Left cardiac atrium (tissue), 4 donors: ENCODE measurements at places on chromosomes 5 and 9. TPM values are rescaled to one million over a fixed set of nuclear protein-coding genes. Genes with fewer than 3 reads are reported as not detected.

- DNase-seq: no peak
These were observed 11.4 kb downstream of the DCANP1 start for GRCh38 chr5:135435467-135436330.

DNA sequence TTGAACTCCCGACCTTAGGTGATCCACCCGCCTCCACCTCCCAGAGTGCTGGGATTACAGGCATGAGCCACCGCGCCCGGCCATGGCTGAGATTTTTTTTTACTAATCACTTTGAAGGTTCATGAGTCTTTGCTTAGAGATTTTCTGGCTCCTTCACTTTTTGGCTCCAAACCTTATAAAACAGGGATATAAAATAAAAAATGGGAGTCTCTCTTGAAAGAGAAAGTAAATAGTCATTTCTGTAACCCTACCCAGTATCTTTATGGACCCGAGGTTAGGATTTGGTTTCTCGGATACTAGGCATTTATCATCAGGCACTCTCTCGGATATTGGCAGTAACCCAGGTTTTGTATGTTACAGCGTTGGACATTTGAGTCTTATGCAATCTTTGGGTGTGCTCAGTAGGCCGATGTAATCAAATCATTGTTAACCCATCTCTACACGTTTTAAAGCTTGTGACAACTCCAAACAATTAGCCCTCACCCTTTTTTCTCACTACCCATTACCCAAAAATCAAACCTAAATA is 25.3 kb downstream of the STXBP1 start:
- DNase-seq: peak; percentile 38

The C9 gene
- total RNA-seq: not detected

GRCh38 chr9:131735238-131736128 is 4.4 kb downstream of the RAPGEF1 start:
- no peak for DNase-seq

The CDKN2B-AS1 gene
- not detected for total RNA-seq

The BHMT gene
- total RNA-seq: 0.18 TPM

The PDLIM4 gene
- 12.4 TPM for total RNA-seq

The FOXI1 gene
- not detected for total RNA-seq

DNA sequence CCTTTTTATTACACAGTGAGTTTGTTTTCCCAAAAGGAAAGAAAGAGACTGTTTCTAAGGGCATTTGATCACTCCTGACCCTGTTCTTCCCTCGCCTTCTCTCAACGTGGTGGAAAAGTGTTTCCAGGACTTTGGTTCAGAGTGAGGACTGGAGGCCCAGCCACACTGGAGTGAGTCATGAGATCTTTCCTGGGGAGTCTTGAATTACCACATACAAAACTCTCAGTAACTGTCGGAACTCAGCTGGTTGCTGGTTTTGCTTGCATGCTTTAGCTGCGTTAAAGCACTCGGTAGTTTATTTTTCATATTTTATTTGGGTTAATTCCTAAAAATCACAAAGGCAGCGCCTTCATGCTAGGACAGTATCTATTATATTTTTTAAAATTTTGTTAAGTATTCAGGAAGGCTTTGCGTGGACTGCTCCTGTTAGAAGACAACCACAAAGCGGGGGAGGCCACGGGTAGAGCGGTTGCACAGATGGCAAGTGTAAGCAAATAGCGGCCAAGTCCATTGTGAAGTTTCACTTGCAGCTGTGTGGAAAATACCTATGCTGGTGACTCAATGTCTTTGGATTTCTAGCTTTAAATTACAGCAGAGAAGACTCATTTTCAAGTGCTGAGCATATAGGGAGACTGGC is 77.7 kb downstream of the ARSB start:
- no peak for DNase-seq

GRCh38 chr9:85262333-85262732 is 479.4 kb downstream of the AGTPBP1 start:
- DNase-seq: no peak

The CDC26 gene
- total RNA-seq: 33.3 TPM

The TTC16 gene
- 0.09 TPM for total RNA-seq

DNA sequence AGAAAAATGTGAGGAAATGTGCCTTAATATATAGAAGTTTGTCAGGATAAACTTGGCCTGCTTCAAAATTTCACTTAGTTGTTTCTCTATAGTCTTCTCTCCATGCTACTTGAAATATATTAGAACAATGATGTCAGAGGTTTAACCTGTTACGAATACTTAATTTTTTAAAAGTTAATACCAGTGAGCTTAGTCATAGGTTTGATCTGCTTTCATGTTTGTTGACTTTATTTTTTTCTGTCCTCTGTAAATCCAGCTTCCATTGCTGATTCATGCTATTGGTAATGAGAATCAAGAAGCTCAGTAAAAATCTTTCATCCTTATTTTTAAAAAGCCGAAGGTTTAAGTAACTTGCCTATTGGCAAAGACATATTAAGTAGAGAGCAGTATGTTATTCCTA is 27.9 kb downstream of the BDP1 start:
- DNase-seq: no peak

DNA sequence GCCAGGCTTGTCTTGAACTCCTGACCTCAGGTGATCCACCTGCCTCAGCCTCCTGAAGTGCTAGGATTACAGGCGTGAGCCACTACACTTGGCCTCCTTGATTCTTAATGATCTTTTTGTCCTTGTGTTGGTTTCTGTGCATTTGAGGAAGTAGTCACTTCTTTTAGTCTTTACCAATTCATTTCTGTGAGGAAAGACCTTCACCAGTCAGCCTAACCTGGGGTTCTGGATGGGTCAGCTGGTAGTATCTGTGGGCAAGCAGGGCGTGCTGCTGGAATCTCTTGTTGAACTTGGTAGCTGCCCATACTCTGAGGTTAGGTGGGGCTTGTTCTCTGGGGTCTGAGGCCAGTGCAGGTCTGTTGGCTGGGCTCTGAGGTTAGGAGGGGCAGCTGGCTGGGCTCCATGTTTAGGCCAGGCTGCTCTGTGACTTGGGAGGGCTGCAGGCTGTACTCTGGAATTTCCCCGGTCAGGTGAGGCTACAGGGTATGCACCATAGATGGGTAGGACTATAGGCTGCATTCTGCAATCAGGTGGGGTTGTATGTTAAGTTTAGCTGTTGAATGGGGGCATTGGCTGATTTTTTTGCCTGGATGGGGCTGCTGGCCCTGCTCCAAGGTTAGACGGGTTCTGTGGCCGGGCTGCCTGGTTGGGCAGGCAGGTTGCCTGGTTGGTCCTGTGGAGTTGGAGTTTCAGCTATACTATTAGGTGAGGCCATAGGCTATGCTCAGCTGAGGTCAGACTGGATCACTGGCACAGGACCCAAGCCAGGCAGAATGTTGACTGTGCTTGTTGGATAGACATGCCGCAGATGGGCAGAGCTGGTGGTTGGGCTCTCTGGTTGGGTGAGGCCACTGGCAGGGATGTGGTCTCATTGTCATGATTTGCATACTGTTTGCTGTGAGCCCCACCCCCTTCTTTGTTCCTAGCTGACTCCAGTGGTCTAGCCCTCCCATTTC is 19.2 kb downstream of the UBAP1 start:
- no peak for DNase-seq

DNA sequence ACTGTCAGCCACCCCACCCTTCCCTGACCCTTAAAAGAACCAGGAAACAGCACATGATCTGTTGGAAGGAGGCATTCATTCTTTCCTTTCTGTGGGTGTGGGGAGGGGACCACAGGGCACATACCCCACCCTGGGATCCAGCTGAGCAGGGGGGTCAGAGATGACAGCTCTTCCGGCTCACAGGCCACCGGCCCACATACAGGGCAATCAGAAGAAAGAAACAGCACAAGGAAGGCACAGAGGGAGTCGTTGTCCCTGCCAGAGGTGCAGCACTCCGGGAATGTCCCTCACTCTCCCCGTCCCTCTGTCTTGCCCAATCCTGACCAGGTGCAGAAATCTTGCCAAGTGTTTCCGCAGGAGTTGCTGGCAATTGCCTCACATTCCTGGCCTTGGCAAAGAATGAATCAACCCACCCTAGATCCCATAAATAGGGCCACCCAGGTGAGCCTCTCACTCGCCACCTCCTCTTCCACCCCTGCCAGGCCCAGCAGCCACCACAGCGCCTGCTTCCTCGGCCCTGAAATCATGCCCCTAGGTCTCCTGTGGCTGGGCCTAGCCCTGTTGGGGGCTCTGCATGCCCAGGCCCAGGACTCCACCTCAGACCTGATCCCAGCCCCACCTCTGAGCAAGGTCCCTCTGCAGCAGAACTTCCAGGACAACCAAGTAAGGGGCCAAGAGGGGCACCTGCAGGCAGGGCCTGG is at the start of gene LCN2:
Gene LCN2, plus strand, starts transcription at position 453 of the 701 bp plus-strand sequence. Its CDS starts 73 bp downstream, at position 526.
- DNase-seq: peak; percentile 15

DNA sequence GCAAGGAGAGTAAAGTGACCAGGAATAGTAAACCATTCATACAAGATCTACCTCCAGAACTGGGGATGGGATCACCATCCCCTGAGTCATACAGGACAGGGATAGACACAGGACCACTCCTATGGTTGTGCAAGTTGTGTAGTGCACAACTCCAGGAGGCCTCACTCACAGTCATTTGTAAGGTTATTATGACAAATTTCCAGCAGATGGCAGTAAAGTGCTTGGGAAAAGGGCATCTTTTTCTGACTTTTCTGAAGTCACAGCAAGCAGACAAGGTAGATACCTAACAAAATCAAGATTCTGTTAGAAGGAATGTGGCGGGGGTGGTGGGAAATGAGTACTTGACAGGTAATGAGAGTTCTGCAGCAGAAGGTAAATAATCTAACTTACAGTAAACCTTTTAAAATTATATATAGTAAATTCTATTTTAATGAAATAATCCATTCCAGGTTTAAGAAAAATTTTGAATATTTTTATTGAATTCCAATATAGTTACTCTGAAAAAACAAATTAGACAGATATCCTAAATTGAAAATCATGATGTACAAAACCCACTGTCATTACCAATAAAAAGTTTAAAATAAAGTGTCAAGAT is 16.7 kb upstream of the KIF27 start:
- DNase-seq: no peak

DNA sequence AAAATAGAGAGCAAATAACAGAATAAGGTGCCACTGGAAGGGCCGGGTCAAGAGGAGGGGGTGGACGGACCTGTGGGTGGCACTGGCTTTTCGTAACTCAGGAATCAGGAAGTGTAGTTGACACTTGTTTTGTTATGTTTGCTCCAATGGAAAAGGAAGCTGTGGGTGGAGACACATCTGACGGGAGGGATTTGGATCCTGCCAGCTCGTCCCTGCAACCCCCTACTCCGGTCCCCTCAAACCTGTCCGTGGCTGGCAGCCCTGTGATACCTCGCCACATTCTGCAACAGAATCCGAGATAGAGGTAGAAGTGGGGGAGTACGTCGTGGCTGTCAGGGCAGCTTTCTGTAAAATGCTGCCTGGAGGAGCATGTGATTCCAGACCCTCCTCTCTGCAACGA is 104.2 kb upstream of the IER5L start:
- DNase-seq: no peak

DNA sequence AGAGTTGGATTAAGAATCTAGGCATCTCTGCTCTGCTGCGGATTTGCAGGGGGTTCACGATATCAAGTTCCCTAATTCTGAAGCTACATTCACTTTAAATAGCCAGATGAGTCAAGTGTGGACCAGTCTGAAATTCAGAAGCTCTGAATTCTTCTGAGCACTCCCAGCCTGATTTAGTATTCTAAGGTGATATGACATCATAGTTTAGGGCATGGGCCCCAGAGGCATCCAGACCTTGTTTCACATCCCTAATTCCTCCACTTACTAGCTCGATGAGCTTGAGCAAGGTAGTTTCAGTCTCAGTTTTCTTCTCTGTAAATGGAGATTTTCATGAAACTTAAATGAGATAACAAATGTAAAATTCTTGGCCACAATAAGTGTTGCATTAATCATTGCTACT is 65.2 kb downstream of the TMEM167A start:
- no peak for DNase-seq

DNA sequence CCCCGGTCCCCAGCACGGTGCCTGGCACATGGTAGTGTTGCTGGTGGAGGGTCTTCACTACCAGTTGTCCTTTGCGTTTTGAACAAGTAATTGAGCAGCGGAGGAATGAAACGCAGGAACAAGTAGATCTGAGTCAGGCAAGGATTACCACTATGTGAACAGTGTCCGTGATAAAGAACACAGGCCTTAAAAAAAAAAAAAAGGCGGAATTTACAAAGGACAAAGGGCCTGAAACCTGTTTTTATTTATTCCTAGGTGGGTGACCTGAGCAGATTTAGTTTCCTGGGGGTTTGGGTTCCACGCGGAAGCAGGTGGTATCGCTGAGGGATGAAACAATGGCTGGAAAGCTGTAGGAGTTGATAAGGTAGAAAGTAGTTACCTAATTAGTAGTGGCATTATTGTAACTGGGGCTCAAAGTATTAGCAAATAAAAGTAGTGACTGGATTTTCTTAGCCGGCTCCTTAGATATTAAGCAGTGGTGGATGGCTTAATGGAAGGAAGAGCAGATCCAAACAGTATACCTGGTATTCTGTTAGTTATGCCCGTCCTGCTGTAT is 1.1 kb downstream of the RUSC2 start:
- DNase-seq: no peak

The CER1 gene
- not detected for total RNA-seq

GRCh38 chr9:78103971-78104433 is 72.4 kb upstream of the GNAQ start:
- DNase-seq: no peak

DNA sequence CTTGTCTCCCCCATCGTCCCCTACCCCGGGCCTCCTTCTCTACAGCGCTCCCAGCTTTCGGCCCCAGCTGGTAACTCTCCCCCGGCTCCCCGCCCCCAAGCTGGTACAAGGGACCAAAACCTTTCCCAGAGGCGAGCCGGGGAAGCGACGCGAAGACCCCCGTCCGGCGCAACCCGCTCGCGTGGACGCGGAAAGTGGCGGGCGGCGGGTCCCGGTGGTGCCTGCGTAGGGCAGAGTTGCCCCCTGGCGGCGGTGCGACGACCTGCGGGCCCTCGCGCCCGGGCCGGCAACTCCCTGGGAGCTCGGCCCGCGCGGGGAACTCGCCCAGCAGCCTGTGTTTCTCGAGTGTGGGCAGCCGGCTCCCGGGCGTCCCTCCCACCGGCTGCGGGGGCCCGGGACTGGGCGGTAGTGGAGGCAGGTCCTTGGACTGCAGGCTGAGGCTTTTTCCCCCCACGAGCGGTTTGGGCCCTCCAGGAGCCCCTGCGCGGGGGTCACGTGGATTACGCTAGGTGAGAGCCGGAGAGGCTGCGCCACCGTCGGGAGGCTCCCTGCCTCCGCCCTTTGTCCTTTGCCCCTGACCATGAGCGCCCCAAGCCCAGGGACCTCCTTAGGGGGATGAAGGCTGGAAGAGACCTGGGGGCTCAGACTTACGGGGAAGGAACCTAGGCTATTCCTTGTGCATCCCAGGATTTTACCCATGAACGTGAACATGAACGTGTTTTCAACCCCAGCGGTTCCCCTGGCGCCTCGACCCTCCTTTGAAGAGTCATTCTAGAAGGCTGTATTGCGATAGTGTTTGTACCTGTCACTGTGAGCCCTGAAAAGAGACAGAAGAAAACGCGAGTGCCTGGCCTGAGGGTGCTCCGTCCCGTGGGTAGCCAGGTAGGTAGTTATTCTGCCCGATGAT is 2.9 kb upstream of the FOXD1 start:
- DNase-seq: peak; percentile 65

GRCh38 chr5:129591508-129592160 is 131.5 kb downstream of the ADAMTS19 start:
- DNase-seq: no peak
